ENCODE measurements at places on chromosomes 5 and 9.
A peak's percentile ranks its signal among the peaks of the same experiment; 100 is the strongest.

GRCh38 chr9:108331596-108331995 is 524.2 kb downstream of the ACTL7B start:
- no peak for DNase-seq

- DNase-seq: no peak
Measured at GRCh38 chr9:22401671-22402070, 45.0 kb upstream of the DMRTA1 start.

GRCh38 chr5:157540707-157541446 is 34.7 kb downstream of the ADAM19 start:
- DNase-seq: peak; percentile 78

DNA sequence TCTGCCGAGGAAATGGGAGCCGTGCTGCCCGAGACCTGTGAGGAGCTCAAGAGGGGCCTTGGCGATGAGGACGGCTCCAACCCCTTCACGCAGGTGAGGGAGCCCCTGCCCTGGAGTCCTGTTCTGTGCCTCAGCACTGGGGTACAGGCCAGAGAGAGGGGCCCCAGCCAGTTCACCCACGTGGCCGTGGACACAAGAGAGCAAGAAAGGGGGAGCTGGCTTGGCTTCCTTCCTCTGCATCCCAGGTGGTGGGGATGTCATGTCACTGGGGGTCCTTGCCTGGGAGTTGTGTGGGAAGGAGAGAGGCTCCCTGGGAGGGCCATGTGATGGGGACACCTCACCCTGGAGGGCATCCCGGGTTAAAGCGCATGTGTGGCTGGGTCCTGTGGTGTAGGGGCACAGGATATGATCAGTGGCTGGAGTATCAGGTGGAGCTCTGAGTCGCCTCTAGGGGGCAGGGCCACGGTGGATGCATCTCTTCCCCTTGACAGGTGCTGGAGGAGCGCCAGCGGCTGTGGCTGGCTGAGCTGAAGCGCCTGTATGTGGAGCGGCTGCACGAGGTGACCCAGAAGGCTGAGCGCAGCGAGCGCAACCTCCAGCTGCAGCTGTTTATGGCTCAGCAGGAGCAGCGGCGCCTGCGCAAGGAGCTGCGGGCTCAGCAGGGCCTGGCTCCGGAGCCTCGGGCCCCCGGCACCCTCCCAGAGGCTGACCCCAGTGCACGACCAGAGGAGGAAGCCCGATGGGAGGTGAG is 7.5 kb downstream of the N4BP3 start:
- DNase-seq: peak; percentile 79

- peak; percentile 33 for DNase-seq
Measured at GRCh38 chr5:143156572-143156971, 246.9 kb downstream of the NR3C1 start.

DNA sequence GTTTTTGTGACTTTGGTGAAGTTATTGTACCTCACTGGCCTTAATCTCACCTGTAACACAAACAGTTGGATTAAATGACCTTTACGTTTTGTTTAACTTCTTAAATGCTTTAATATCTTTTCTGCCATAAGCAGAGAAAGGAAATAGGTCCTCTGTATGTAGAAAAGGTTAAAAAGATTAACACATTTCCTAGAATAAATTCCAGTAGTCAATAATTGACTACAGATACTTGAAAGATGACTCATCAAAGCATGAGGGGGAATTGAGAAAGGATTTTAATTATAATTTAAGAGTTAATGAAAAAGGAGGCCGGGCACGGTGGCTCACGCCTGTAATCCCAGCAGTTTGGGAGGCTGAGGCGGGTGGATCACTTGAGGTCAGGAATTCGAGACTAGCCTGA is 35.8 kb upstream of the CMYA5 start:
- no peak for DNase-seq

DNA sequence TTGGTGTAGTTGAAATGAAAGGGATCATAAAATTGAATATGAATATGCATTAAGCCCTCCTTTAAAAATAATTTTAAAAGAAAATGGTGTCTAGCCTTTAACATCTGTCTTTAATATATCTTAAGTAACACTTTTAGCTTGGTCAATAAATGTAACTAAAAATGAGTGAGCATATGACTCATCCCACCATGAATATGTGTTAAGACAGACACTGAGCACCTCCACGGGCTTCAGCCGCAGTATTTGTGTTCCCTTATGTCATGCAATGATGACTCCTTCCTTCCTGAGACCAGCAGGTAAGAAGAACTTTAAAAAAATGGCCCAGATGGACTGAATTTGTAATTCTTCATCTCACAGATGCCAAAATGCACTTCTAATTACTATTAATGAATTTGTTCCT is 563.2 kb downstream of the NR2F1-AS1 start:
- DNase-seq: peak; percentile 86

GRCh38 chr9:36258996-36259533 is 817 bp upstream of the GNE start:
- DNase-seq: no peak

- no peak for DNase-seq
Measured at GRCh38 chr9:129467004-129467588, 153.8 kb downstream of the C9orf50 start.

Measured in fibroblast of skin of abdomen (primary cell).